Activated gamma-delta T cell treated with Interleukin-2 at 50 U/mL for 16 hours (primary cell): ENCODE measurements at places on chromosomes 7 and 10.

- no peak for DNase-seq
Observed at GRCh38 chr10:70905071-70906021, 17.0 kb upstream of the PCBD1 start.

- DNase-seq = no peak
Observed at GRCh38 chr7:69703099-69703498, 104.8 kb downstream of the AUTS2 start.

DNA sequence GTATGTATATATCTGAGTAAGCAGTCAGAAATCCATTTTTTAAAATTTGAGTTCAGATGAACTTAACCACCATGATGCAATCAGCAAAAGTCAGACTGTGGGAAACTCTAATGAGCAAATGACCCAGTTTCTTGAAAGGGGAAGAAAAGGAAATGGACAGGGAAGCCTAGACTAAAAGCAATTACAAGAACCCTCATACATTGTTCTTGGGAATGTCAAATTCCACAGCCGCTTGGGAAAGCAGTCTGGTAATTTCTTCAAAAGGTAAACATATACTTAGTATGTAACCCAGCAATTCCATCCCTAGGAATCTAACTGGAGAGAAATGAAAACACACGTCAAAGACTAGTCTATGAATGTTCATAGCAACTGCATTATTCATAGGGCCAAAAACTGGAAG lies 16.4 kb upstream of the FOXK1 start:
- DNase-seq = no peak

DNA sequence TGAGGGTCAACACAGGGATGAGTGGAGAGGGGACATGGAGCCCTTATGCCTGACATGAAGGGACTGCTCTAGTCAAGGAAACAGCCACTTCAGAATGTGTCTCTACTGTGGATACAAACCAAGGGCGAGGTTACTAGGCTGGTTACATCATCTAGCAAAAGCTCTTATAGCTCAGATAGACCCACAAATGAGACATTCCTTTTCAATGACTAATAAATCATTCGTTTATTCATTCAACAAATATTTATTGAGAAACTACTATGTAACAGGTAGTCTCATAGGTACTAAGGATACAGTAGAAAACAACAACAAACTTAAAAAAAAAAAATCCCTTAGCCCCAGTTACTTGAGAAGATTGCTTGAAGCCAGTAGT lies 219.5 kb downstream of the KIAA1217 start:
- no peak for DNase-seq

DNA sequence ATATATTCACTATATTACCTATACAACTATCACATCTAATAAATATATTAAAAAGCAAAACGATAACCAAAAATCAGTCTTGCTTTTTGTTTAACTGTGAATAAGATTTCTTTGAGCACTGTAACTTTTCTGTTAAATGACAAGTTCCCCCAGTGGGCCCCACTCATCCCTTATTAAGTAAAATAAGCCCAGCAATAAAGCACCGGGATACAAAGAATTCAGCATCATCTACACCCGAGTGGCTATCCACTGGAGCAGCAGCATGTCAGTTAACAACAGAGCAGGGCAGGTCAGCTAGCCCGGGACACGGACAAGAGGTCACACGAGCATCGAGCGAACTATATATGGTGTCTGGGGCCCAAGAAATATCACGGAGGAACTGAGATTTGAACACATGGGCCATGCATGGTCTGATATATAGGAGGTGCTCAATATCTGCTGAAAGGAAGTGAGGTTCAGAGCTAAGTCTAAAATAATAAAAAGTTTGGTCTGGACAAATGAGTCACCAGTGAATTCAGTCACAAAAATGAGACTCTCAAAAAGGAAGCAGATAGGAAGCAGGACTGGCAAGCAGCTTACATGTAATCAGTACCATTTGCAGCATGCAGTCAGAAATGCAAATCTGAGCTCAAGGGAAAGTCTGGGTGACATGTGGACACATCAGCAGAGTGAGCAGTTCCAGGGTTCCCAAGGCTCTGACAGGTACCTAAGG lies 4.1 kb downstream of the ERCC6 start:
- DNase-seq = no peak

DNA sequence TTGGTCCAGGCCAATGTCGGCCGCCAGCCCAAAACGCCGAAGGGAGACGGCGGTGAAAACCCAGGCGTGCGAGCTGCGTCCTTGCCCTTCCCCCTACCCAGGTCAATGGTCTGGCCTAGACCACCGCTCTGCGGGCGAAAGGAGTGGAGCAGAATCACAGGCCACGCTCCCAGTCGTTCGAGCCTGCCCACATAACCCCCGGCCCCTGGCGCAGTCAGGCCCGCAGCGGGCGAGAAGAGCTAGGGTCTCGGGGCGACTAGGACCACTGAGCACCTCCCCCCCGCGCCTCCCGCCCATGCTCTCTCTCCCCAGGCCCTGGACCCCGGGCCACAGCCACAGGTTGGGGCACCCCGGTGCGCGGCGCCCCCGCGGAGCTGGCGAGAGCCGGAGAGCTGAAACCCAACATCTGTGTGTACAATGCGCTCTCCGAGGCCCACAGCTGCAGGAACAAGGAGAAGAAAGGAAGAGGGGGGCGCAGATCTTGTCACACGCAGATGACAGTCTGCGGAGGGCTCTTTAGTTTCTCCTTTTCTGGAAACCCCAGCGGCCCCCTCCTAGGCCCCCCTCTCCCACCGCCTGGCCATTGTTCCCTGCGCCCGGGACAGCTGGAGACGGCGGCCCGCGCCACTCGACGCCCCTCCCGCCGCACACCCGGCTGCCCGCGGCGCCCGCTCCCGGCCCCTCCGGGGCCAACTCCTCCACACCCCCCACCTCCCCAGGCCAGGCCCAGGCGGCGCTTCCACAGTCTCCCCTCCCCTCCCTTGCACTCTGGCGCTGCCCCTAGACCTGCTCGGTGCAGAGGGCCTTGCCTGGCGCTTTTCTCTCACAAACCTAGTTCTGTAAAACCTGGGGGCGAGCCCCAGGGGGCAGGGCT lies 355.0 kb downstream of the DNAJB6 start:
- no peak for DNase-seq

DNA sequence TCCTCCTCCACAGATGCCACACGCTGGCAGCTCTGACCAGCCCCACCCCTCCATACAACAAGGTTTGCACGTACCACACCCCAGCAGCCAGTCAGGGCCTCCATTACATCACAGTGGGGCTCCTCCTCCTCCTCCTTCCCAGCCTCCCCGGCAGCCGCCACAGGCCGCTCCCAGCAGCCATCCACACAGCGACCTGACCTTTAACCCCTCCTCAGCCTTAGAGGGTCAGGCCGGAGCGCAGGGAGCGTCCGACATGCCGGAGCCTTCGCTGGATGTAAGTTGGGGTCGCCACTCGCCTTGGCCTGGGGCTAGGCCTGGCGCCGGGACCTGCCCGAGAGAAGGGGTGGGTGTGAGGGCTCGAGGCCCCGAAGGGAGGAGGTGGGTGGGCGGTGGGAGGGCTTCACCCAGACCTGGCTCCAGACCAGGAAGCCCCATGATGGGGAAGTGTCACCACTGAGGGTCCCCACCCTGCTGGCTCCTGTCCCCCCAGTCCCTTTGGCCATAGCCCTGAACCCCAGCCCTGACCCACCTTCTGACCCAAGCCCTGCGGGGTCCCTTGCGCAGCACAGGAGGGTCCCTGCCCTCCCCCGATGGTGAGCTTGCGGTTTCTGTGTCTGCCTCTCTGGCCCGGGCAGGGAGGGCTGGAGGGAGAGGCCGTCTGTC lies 36.2 kb upstream of the PPIF start:
- no peak for DNase-seq

- DNase-seq = no peak
Observed at GRCh38 chr7:127899411-127899810, 131.8 kb downstream of the LRRC4 start.

DNA sequence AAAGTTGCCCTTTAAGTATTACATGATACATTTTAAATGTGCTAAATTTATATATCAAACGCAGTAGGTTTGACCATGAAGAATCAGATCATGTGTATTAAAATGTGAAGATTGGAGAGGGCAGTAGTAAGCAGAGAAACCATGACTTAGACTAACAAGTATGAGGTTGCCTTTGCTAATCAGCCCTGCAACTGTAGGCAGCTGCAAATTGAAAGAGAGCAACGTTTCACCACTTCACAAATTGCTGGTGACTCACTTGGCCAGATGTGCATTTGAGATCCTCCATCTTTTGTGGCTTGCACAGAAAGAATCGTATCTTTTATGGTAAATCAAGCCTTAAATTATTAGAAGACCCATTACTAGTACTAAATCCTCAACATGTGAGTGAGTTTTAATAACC lies 10.1 kb upstream of the SEMA3A start:
- DNase-seq = no peak

GRCh38 chr7:17844514-17845196 lies 95.6 kb downstream of the SNX13 start:
- no peak for DNase-seq

DNA sequence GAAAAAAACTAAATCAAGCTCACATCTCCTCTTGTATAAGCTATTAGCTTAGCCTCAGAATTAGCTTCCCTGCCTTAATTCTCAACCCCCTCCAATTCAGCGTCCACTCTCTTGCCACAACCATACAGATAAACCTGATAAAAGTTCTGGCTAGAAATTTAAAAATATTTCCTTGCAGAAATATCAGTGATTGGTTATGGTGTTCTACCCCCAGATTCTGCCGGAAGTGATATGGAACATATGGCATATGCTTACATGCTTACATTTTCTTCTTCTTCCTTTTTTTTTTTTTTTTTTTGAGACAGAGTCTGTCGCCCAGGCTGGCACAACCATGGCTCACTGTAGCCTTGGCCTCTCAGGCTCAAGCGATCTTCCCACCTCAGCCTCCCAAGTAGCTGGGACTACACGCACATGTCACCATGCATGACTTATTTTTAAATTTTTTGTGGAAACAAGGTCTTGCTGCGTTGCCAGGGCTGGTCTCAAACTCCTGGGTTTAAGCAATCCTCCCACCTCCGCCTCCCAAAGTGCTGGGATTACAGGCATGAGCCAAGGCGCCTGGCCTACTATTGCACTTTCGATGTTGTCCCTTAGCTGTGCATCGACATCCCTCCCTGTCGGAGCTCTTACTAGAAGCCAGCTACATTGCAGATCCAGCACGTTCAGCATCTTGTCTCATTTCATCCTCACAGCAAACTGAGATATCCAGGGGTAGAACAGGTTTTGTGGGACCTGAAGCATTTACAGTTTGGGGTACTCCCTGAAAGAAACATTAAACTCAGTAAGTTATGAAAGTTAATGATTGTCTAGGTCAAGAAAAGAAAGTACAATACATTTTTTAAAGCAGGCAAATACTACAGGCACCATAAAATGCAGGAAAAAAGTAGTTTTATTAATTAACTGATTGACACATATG lies 205.6 kb upstream of the TCF7L2 start:
- DNase-seq = no peak

DNA sequence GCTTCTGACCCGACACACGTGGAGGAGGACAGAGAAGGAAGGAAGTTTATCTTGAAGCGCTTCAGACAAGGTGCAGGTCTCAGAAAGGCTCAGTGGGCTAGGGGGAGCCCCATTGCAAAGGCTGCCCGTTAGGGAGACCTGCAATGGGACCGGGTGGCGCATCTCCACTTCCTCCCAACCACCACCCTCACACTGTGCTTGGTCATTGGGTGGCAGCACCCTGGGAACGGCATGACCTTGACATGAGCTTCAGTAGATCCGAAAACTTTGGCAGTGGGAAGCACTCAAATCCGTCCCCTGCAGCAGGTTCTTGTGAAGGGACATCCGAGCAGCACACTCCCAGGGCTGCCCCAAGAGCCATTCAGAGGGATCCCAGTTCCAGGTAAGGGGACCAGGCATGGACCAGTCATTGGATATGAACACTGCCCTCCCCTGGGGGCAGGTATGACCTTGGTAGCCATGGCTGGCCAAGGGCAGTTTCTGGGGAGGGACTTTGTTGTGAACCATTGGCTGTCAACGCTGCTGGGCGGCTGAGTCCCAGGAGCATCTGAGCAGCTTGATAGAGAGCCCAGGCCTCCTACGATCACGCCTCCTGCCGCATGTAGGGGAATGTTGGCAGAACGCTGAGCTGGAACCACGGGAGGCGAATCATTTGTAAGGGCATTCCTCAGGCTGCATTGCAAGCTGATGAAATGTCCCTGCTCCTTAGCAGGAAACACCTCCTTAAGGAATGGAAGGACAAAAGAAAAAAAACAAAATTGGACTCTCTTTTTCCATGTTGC lies 31.7 kb downstream of the GALNTL5 start:
- DNase-seq = no peak

DNA sequence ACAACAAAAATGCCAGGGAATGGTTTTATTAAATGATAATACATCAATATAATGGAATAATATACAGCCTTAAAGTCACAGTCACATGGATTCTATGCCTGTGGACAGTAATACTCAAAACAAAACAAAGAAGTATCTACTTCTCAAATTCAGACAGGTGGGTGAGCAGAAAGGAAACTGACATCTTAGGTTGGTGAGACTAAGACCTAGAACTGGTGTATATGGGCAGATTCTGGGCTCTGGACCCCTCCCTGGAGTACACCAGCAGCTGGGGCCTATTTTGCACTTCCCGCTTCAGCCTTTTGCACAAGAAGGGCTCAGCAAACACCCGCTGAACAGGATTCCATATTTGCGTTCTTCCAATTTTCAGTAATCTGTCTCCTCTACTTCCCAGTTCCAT lies 5.4 kb upstream of the FIS1 start:
- DNase-seq = no peak

DNA sequence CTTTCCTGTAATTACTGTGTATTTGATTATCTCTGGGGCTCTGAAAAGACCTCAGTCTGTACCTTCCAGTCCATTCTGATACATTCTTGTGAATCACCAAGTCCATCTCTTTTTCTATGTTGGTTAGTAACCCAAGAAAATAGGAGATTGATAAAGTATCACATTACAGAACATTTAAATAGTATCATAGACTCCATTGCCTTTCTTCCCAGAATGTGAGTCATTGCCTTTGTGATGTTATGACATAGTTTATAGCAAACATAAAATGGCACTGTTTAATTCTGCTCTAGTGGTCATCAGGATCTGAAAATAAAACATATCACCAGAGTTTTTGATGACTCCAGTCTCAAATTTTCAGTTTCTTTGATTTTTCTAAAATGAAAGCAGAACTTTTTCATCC lies 78.4 kb downstream of the NRG3 start:
- DNase-seq = no peak
